Fibroblast of pulmonary artery (primary cell): ENCODE measurements at places on chromosomes 2 and 18.

- no peak for DNase-seq
Observed at GRCh38 chr2:16079637-16080036, 139.3 kb downstream of the MYCN start.

DNA sequence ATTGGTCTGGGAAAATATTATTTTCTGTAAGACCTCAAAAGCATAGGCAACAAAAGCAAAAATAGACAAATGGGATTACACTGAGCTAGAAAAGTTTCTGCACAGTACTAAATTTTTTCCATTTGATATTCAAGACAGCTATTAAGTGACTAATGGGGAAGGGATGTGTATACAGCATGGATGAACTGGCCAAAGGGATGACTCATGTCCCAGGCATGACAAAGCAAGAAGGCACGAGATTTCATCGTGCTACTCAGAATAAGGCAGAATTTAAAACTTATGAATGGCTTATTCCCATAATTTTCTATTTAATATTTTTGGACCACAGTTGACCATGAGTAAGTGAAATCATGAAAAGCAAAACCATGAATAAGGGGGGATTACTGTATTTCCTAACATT lies 1250.1 kb upstream of the GYPC start:
- DNase-seq = peak; percentile 92

GRCh38 chr2:189440644-189440946 lies 679 bp upstream of the WDR75 start:
- no peak for DNase-seq

GRCh38 chr2:8162552-8162951 lies 519.3 kb upstream of the ID2 start:
- DNase-seq = no peak

DNA sequence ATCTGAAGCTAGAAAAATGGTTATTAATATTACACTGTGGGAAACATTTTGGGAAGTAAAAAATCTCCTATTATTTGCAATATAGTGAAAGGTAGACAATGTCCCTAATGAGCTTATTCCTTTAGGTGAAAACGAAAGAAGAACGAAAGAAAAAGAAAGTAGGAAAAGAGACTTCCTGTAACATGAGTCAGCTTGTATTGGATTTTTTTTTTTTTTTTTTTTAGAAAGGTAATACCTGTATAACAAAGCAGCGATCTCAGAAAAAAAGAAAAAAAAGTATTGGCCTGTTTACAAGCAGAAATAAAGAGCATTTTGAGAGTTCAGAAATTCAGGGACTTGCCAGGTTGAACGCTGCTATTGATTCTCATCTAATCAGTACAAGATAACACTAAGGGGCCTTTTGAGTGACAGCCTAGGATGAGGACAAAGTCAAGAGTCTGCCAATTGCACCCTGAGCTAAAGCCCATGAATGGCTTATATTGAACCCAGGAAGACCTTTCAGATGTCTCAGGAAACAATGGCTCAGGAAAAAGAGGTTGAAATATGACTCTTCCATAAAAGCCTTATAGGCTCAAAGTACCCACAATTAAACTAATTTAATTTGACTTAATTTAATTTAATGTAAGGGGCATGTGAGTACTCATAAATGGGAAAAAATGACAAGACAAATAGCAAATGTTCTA lies 615.6 kb upstream of the CDH2 start:
- no peak for DNase-seq

GRCh38 chr18:36176177-36176584 lies 11.1 kb upstream of the MOCOS start:
- DNase-seq = no peak

DNA sequence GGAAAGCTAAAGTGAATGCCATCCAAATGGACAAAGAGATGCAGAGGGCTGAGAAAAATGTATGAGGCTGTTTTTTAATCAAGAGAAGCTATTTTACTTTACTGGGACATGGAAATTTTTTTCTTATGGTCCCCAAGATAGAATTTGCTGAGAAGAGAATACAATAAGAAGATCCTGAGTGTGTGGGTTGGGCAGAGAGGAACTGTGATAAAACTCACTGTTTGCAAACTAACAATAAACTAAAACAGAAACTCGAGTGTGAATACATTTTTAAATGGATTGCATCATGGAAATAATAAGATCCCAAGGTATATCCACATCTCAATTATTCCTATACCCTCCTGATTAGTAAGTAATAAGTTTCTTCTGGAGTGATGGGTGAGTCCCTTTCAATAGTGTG lies 4.4 kb downstream of the NEB start:
- no peak for DNase-seq

DNA sequence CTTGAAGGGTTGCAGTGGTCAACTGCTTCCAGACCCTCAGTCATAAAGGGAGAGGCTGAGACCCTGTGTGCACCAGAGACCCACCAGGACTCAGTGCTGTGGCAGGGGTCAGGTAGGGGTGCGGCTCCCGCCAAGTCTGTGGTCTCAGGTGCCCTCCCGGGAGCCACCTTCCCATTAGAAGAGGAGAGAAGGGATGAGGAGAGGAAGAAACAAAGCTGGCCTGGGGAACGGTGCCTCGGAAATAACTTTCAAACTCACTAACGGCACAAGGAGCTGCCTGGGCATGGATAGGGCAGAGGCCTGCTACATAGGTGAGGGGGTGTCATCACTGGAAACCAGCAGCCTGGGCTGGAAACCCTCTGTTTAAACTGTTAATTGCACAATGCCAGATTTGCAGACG lies 84.9 kb downstream of the TPO start:
- no peak for DNase-seq

DNA sequence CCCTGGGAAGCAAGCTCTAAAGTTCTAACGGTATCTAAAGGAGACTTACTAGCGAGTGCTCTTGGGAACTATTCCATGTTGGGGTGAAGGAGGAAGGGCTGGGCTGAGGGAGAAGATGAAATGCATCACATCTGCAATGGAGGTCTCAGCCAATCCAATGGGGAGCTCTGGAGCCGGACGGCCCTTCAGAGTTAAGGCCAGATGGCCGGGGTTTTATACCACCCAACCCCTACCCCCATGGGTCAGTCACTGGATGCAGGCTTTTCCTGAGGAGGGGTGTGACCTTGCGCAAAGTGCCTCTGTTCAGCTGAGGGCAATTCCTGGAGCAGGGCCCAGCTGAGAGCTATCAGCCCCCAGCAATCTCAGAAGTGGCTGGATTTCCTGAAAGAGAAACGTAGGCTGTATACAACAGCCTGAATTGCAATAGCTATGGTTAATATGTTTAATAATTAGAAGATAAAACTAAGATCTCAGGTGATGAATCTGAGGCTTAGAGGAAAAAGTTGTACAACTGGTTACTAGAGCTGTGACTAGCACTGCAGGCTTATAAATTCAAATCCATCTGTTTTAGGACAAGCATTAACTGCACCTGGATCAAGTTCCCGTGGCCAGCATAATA lies 21.6 kb downstream of the EIPR1 start:
- no peak for DNase-seq

GRCh38 chr2:172153156-172153555 lies 50.5 kb upstream of the DLX2 start:
- DNase-seq = no peak

DNA sequence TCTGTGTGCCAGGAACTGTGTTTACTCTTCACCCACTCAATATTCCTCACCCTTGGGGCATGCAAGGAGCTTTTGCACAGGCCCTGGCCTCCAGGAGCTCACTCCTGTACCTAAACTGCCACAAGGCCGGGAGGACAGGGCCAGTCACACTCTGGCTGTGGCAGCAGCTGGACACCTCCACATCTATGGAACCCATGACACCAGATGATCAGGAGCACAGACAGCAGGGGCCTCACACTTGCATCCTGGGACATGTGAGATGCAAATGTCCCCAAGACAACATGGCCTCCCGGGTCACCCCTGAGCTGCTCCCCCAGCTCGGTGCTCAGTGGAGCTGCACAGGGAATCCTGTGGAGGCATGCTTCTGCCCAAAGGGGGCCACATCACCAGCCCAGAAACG lies 61.8 kb upstream of the SLC66A3 start:
- no peak for DNase-seq

DNA sequence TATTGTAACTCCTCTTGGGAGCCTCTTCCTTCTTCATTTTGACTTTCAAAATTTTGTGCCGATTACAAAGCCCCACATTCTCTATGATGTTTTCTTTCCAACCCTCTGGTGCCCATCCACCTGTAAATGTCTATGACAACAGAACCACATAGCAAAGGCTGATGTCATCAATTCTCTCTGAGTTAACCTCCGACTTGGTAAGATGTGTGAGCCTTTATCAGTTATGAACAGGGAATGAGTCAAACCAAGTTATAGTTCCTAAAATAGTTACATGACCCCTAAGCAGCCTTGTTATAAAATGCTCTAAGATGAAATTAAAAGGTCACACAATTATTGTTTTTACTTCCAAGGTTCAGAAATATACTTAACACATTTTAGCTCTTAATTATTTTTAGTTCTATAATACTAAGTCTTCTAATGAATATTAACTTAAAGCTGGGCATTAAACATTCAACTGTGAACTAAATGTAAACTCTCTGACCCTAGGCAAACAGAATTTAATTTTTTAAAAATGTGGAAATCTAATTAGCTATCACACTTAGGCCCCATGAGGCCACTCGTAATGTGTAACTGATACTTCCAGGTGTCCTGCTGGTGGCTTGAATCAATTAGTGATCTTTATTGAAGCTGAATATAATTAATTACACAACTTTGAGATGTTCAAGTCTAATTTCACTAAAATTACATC lies 102.3 kb upstream of the CYRIA start:
- DNase-seq = no peak

DNA sequence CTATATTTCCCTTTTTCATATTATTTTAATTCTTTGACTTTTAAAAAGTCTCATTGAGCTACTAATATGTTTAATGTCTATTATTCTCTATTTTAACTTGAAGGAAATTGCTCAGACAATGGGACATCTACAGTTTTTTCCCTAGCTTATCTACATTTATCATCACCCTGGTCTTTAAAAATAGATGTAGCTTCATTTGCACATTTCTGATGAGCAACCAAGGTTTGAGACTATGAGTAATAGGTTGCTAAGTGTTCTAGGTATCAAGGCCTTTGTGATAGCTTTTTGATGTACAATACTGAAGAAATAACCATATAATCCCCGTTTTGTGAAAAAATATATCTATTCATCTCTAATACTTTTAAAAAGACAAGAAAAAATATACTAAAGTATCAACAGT lies 47.0 kb downstream of the STAT4 start:
- DNase-seq = no peak

- no peak for DNase-seq
Observed at GRCh38 chr2:16135196-16135912, 195.0 kb downstream of the MYCN start.

DNA sequence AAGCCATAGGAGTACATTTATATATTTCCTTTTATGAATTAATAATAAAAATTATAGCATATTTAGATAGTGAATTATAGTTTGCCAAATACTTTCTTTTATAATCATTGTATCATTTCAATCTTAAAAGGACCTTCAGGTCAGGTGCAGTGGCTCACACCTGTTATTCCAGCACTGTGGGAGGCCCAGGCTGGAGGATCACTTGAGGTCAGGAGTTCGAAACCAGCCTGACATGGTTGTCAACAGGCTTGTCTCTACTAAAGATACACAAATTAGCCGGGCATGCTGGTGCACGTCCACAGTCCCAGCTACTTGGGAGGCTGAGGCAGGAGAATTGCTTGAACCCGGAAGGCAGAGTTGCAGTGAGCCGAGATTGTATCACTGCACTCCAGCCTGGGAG lies 19.7 kb downstream of the APOB start:
- DNase-seq = no peak

DNA sequence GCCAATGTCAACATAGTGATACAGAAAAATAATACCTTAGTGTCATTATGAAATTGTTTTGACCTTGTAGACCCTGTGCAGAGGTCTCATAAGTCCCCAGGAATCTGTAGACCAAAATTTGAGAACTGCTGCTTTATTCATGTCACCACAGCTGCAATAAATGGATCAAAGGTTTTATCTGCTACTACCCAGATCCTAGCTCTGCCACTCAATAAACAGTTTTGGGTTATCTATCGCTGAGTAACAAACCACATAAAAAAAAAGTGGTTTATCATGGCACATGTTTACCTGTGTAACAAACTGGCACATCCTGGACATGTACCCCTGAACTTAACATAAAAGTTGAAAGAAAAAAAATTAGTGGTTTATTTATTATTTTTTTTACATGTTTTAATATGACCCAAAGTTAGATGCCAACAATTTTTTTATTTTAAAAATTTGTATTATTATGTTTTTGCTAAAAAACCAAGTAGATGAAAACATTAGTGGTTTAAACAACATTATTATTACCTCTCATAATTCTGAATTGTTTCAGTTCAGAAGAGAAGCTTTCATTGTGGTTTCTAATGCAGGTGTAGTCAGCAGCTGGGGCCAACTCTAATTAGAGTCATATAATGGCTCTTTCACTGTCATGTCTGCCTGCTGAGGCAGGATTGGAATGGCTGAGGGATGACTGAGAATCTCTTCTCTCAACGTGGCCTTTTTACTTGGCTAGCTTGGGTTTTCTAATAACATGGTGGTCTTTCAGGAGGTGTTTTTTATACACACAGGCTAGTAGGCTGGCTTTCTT lies 103.3 kb upstream of the SLC38A11 start:
- no peak for DNase-seq

GRCh38 chr2:200161458-200161857 lies 145.0 kb upstream of the SPATS2L start:
- DNase-seq = no peak

DNA sequence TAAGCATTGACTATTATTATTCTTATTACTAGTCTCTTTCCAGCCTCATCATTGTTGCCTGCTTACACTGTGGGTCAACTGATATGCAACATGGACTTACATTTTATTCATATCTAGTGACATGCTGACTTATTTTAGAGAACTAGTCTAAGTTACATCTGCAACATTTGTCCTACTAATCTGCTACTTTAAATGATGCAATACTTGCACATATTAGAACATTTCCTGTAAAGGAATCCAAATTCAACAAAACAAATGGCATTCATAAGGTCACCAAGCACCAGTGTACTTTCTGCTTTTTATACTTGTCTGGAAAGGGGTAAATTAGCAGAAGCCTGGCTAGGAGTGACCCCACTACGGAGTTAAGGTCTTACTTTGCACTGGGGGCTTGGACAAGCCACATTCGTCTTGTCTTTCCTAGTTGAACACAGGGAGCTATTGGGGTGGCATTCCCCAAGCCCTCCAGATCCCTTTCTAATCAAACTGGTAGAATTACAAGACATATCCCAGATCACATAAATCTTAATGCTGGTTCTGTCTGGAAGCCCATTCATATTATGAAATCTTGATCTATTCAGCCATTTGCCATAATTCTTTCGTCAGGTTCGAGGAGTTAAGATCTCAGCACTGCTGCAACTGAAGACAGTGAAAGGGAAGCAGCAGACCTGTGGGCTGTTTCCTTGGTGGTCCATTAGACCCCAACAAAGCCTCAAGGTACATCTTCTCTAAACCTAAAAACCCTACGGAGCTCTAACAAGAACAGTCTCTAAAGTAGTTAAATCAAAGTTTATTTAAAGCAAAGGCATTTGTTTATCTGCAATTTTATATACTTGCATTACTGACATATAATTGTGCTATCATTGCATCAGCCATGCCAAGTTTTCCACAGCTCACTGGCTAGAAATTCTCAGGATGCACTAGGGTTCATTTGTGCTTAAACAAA lies 49.9 kb upstream of the RTN4 start:
- peak; percentile 80 for DNase-seq

GRCh38 chr2:219969508-219969907 lies 342.1 kb downstream of the SLC4A3 start:
- DNase-seq = peak; percentile 1

- no peak for DNase-seq
Observed at GRCh38 chr2:188235364-188235763, 56.3 kb upstream of the GULP1 start.
